Kidney capillary endothelial cell (primary cell): ENCODE measurements at places on chromosomes 4 and X.

- no peak for DNase-seq
Measured at GRCh38 chr4:42396752-42397634, at the start of gene SHISA3. TSS of gene SHISA3 (plus strand) at chr4:42397488. CDS start at chr4:42398057, 569 bp downstream.

DNA sequence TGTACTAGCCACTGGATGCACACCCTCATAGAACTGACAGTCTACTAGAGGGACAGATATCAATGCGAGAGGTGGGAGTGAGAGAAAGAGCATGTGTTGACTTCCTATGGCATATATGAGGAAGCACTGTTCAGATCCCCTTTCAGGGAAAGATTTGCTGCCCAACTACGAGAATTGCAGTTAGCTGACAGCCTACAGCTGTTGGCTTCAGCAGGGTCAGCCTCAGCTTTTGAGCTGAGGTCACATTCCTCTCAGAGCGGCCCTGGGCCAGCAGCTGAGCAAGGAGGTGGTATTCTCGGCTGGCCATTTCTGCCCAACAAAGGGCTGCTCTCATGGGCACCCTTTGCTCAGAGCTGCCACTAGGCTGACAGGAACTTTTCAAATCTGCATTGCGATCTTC lies 580.2 kb downstream of the MID1IP1 start:
- no peak for DNase-seq

DNA sequence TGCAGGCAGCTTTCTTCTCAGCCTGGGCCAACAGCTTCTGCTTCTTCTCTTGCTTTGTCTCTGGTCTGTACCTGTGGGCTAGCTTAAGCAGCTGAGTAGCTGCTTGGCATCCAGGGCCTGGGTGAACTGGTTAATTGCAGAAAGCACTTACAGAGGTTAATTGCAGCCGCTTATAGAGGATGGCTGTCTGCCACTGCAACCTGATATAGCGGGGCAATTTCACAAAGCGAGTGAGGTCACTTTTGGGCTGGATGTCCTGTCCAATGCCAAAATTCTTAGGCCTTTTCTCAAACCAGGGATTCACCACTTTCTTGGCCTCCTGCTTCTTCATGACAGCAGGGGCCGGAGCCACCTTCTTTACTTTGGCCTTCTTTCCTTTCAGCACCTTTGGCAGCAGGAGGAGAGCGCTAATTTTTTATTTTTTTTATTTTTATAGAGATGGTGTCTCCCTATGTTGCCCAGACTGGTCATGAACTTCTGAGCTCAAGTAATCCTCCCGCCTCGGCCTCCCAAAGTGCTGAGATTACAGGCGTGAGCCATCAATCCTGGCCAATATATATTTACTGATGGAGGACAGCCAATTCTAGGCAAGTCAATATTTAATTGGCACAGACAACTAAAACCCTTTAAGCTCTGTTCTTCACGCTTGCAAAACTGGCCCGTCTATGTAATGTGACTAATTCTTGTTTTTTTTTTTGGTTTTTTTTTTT lies 61.0 kb downstream of the ENOPH1 start:
- no peak for DNase-seq

DNA sequence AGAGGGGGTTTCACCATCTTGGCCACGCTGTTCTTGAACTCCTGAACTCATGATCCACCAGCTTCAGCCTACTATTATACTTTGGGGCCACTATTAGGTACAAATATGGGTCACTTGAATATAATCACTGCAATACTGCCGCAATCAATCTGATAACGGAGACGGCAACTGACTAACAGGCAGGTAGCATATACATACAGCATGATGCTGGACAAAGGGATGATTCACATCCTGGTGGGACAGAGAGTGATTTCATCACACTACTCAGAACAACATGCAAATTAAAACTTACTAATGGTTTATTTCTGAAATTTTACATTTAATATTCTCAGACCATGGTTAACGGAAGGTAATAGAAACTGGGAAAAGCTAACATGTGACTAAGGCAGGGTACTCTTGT lies 10.9 kb downstream of the LRBA start:
- peak; percentile 53 for DNase-seq

GRCh38 chrX:26442340-26442739 lies 226.4 kb downstream of the MAGEB5 start:
- peak; percentile 17 for DNase-seq

DNA sequence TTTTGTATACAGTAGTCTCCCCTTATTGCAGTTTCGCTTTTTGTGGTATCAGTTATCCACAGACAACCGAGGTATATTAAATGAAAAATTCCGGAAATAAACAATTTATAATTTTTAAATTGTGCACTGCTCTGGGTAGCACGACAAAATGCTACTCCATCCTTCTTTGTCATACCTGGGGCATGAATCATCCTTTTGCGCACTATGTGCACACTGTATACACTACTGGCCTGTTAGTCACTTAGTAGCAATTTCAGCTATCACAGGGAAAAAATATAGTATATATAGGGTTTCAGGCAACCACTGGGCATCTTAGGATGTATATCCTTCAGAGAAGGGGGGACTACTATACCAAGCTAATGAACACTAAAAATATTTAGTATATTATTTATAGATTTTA lies 198.8 kb upstream of the FAT4 start:
- DNase-seq = no peak

DNA sequence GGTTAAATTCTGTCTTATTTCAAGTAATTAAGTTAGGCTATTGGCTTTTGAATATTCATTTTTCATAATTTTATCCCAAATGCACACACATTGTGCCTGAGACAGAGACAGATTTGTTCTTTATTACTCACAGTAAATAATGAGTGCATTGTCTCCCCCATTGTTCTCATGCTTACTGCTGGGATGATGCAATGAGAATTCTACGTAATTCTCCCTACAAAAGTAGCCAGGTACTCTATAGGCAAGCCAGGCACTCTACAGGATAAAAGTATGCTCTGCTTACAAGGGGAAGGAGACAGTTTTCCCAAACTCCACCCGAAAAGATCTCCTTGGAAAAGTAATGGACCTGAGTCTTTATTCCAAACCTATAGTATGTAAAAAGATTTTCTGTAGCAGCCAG lies 1890.7 kb upstream of the PCDH10 start:
- DNase-seq = no peak

- DNase-seq = no peak
Measured at GRCh38 chrX:41958861-41959260, 35.5 kb upstream of the CASK start.

DNA sequence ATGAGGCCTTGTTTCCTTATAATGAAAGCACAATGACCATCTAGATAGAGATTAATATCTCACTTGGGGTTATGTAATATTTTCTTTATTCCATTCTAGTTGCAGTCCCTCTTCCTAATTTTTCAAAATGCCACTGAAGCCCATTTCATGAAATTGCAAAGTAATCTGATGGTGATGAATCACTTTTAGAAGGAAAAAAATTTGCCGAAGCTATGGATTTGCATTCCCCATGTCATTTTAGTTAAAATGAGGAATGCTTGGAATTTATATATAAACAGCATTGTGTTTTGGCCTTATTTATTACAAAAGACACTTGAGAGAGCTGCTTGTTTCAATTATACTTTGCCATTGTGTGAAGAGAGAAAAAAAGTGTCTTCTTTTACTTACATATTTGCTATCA lies 241.7 kb upstream of the TEX13A start:
- DNase-seq = no peak

- DNase-seq = no peak
Measured at GRCh38 chr4:98446499-98447375, 185.6 kb downstream of the RAP1GDS1 start.

DNA sequence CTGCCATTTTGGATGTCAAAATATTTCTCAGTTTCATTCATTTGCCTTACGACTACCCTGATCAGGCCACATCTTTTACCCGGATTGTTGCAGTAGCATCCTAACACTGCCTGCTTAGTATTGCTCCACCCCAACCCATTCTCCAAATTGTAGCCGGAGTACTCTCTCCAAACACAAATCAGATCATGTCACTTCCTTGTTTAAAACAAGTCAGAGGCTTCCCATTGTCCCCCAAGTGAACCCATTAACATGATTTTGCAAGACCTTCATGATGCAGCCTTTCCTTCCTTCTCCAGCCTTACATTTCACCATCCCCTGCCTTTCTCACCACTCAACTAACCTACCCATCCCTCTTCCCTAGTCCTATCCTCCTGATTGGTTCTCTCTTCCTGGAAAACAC lies 53.1 kb downstream of the FANCB start:
- DNase-seq = no peak

- DNase-seq = no peak
Measured at GRCh38 chr4:53479736-53480525, 102.5 kb downstream of the FIP1L1 start.

DNA sequence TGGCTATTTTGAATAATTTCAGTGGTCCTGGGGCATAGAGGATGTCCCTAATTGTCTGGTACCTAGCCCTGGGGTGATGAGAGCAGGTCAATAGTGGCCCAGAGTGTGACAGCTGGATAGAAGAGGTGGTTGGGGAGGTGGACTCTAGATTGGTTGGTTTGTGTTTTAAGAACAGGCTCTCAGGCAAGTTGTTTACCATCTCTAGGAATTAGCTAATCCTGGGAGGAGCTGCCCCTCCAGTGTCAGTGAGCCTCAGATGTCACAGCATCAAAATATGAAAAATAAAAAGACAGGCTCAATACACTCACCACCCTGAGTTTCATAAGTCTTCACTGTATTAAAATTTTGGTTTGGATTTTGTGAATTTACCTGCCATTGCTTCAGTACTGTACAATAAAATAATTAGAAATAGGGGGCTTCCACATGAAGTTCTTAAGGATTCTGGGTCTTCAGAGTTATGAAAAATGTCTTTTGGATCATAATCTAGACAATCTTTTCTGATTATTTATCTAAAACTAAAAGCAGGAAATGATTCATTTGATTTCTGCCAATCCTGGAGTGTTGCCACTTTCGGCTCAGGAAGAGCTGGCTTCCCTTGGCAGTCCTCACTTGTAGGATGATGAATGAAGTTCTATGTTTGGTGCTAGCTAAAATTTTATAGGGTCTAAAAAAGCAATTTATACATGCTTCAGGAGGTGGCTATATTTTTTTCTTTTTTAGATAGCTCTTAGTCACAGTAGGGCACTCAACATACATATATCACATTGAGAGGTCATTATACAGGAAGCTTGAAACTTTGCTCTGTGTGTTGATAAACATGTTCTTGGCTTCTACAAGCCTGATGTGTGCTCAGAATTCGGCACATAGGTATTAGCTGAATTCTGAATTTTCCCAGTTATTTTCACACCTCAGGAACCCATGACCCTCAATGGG lies 395.1 kb downstream of the RAB28 start:
- DNase-seq = peak; percentile 43

DNA sequence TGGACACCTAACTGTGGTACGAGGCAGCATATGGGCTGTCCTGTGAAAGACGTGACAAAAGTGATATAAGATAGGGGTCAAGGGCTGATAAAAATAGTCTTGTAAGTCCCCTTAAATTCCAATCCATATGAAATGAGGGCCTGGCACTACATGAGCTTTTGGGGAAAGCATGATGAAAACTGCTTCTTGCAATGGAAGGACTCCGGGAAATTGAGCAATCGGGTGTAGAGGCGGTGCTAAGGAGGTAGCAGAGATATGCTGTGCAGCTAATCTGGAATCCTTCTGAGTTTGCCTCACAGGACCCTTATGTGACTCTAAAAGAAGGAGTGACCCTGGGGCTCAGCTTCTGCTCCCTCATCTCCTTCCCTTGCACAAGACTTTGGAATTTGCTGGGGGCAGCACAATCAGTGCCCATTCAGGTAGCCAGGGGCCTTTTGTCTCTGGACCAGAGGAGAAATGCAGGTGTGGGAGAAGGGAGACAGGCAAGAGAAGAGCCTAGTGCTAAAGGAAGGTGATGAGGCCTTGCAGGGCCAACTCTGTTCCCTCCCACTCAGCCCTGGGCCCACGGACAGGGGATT lies 12.8 kb downstream of the CLDN2 start:
- no peak for DNase-seq

GRCh38 chr4:62288808-62289541 lies 1088.8 kb downstream of the ADGRL3 start:
- no peak for DNase-seq

- no peak for DNase-seq
Measured at GRCh38 chr4:7398104-7398423, 36.7 kb downstream of the PSAPL1 start.

DNA sequence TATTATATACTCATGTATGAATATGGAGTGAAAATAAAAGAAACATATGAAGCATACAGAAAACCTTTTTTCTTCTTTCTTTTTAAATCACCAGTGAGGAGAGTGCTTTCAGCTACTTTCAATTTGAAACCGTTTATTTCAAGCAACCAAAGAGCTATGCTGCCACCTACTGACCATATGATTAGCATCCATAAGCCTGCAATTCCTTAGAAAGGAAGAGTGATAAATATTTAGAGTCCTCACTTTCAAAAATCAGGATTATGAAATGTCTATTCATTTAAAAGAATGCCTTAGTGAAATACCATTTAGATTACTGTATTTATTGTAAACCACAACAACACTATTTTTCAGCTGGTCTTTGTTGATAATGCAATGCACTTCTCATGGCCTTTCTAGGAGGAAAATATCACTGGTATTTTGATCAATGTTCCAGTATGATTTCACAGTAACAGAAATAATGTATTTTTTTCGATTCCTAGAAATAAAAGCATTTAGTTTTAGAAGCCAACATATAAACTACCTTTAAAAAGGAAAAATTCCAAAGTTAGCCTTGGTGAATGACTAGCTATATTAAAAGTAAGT lies 667.6 kb downstream of the PCDH18 start:
- DNase-seq = peak; percentile 82

- DNase-seq = no peak
Measured at GRCh38 chrX:143466130-143466529, 51.1 kb downstream of the SPANXN3 start.

DNA sequence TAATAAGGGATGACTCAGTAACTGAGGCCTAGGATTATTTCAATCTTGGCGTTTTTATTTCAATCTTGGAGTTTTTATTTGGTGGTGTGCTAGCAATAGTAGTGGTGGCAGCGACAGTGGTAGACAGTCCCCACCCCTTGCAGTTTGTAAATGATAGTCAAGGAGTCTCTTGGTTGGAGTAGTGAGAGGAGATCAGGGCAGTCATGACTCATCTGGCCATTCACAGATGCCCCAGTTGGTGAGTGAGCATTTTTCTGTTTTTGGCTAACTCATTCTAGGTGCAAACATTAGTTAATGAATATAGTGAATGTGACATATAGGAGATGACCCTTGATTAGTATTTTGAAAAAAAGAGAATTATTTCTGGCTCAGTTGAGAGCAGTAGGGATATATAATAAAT lies 93.5 kb upstream of the ADAD1 start:
- DNase-seq = no peak

- no peak for DNase-seq
Measured at GRCh38 chr4:186078981-186079638, 10.2 kb downstream of the TLR3 start.
